D721Med (cell line): ENCODE measurements at places on chromosomes 2 and 18.

GRCh38 chr2:121237980-121238665, 46.9 kb downstream of the TFCP2L1 start:
- no peak for DNase-seq

- DNase-seq, result no peak
These were observed 220.3 kb downstream of the C1D start for GRCh38 chr2:67842375-67842959.

DNA sequence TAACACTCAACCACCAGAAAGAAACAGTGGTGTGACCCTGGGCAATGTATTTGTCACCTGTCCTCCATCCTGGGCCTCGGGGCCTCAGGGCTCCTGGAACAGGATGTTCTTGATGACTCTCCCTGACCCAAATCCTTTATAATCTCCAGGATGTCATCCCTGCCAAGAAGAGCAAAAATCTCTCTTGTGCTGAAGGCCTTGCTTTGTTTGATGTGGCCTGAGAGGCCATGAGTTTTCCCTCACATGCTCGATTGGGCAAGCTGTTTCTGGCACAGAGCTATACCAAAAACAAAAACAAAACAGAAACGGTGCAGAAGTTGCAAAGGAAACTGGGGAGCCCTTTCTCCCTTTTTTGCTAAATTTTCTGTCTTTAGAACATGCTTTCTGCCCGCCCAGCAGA, 35.7 kb upstream of the ST3GAL5 start:
- DNase-seq, result no peak

GRCh38 chr2:98902209-98903063, 33.6 kb downstream of the CRACDL start:
- no peak for DNase-seq

GRCh38 chr18:27994571-27994970, 182.4 kb downstream of the CDH2 start:
- no peak for DNase-seq

GRCh38 chr2:41942278-41942677, 105.5 kb upstream of the PKDCC start:
- DNase-seq, result no peak

- no peak for DNase-seq
These were observed 206.1 kb downstream of the RAB3GAP1 start for GRCh38 chr2:135258193-135258592.

GRCh38 chr2:10918661-10919409, 7.1 kb downstream of the KCNF1 start:
- DNase-seq, result no peak

DNA sequence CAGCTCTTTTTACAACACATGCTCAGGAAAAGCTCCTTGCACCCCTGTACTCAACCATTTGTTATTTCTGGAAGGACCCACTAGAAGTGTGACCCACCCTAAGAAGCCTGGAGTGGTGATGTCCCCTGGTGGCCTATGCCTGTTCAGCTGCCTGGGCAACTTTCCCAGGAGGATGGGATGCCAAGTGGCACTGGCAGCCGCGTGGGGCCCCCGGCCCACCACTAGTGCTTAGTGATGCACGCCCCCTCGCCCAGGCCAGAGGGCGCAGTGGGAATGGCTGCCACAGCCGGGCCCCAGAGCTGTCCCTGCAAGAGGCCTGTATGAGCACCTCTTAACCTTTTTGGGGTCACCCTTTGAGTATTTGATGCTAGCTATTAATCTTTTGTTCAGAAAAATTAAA, 18.1 kb downstream of the IMPA2 start:
- no peak for DNase-seq

DNA sequence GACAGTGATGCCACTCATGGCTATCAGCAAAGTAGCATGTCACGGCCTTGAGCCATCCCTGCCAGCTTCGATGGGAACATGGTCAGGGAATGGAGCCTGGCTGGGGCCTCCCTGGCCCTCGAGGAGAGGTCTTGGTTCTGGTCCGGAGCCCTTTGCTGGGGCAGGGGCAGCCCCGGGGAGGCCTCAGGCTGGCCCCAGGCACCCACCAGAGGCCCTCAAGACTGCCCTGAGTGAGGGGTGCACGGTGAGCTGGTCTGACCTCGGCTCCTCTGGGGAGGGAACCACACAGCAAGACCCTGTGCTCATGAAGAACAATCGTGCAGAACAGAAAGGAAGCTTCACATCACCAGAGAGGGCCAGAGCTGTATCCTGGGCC, 75.2 kb upstream of the OTOS start:
- DNase-seq, result no peak

GRCh38 chr2:203689426-203690116, 16.9 kb upstream of the CD28 start:
- DNase-seq, result no peak

- no peak for DNase-seq
These were observed 22.4 kb upstream of the SLC8A1 start for GRCh38 chr2:40474306-40474705.

DNA sequence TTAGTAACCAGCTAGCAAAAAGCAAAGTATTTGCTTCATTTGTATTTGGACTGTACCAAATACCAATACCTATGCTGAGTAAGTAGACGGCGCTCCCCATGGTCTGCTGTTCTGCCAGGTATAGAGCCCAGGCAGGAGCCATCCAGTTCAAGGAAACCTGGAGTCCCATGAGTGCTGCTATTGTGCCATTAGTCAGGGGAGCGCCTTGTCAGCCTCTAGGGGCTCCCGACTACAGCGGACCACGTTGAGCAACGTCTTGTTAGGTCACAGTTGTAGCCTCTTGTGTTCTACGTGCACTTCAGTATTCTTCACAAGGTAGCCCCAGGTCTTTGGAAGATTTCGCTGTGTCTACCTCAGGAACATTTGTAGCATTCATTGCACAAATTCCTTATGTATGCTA, 21.6 kb upstream of the SLC9A2 start:
- DNase-seq, result no peak

DNA sequence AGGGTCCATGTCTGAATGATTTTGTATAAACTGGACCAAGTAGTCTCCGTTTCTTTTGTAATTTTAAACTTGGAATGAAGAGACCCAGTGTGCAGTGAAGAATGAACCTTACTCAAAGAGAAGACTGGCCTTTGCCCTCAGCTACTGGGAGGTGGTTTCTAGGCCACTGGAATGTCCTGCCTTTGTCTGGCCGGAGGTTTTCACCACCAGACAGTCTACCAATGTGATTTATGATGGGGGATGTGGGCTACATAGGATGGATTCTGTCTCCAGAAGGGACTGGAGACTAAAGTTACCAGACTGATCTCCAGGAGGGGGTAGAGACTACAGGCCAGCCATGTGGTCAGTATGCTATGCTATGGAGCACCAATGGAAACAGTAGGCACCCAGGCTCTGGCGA, 42.8 kb upstream of the RAB31 start:
- no peak for DNase-seq

- DNase-seq, result no peak
These were observed 305.1 kb upstream of the GULP1 start for GRCh38 chr2:187986390-187987105.

DNA sequence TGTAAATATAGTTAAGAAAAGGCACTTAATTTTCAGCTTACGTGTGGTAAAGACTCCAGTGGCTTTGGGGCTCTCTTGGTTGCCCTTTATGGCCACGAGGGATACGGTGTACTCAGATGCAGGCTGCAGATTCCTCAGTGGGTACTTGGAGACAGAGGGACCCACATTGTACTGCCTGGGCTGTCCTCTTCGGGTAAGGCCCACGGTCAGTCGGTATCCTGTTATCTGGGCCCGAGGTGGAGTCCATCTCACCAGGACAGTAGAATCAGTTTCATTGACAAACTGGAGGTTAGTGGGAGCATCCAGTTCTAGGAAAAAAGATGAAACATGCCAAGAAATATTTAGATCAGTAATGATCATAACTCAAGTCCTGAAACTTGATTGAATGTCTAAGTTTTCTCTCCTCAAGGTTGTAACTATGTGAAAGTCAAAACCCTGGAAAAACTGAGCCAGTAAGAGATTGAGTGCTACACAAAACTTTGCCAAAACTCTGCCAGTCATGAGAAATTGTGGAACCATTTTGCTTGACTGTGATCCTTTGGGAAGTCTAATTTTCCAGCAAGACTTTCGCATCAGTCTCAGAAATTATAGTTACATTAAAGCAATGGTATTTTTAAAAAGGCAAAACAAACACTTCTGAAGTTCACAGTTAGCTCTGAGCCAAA, 31.4 kb downstream of the FN1 start:
- no peak for DNase-seq

- no peak for DNase-seq
These were observed 764.9 kb downstream of the DSC3 start for GRCh38 chr18:30277676-30278075.
